ENCODE measurements at places on chromosomes 7 and 10. TPM values are rescaled to one million over a fixed set of nuclear protein-coding genes. Genes with fewer than 3 reads are reported as not detected.

- DNase-seq: no peak
Observed at GRCh38 chr7:4854916-4855315, 6.9 kb downstream of the PAPOLB start.

DNA sequence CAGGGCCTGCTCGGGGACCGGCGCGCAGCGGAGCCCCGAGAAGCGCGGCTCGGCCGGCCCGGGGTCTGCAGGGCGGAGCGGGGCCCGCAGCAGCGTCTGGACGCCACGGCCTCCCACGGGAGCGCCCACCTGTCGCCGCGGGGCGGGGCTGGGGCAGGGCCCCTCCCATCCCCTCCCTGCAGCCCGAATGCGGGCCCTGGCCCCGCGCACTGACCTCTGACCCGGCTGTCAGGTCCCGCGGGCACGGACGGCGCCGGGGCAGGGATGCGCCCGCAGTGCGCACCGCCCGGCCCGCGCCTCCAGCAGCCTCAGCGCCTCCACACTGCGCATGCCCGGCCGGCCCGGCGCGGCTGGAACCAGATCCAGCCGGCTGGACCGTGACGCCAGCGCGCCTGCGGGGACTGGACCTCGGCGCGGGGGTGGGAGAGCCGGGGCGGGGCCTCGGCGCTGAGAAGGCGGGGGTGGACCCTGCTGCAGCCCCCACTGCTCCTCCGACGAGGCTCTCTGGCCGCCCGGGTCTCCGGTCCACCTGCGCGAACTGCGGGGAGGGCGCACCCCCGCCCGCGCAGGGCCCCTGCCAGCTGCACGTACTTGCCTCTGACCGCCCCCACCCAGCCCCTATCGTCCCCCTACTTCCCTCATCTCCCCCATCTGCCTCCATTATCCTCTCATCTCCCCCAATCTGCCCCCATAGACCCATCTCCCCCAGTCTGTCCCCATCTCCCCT is 16.1 kb upstream of the GPR146 start:
- DNase-seq: peak; percentile 96

- DNase-seq: no peak
Observed at GRCh38 chr7:117949232-117949631, 76.0 kb upstream of the CTTNBP2 start.

DNA sequence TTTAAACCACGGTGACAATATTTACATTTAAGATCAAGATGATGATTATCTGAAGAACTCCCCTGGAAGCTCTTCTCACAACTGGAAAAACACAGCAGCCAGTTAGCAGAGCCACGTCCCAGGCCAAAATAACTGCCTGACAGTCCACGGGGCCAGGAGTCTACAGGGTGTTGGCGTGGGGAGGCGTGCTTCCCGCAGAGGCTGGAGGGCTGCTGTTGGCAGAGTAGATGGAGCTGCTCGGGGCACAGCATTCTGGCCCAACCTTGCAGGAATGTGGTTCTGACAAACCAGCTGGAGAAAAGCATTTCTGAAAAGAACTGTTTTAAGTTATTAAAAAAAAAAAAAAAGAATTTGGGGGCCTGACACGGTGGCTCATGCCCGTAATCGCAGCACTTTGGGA is 177.9 kb downstream of the EBF3 start:
- DNase-seq: no peak

- no peak for DNase-seq
Observed at GRCh38 chr10:6665847-6666246, 85.8 kb upstream of the PRKCQ start.

Gene PTF1A
- not detected for total RNA-seq

Gene CFAP43
- 0.32 TPM for total RNA-seq

DNA sequence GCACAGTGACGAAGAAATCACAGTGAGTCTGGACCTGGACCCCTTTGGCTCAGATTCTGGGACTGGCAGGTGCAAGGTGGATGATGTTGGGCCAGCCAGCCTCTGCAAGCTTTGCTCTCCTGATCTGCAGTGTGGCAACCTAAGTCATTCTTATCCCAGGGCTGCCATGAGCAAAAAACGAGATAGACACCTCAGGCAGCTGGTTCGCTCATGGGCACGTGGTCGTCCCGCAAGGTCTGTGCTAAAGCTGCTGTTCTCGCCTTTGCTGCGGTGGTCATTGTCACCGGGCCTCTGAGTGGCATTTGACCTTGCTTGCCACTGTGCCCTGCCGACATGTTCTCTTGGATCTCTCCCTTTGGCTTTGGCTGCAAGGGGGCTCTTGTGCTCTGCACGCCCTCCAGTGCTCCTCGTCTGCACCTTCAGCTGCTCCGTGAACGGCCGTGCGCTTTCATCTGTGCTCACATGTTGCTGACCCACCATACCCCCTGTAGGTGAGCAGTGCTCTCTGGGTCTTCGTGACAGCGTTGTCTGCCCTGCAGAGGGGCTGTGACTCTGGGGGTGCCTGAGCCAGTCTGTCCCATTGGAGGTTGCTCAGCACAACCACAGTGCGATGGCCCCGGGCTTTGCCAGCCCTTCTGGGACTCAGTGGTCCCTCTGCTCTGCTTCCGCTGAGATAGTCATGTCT is 317.0 kb downstream of the GLRX3 start:
- DNase-seq: no peak

- no peak for DNase-seq
Observed at GRCh38 chr10:68647672-68648341, 73.2 kb upstream of the CCAR1 start.

GRCh38 chr7:128164061-128164954 is 76.8 kb upstream of the LEP start:
- DNase-seq: no peak

GRCh38 chr7:45710271-45711160 is 136.3 kb downstream of the ADCY1 start:
- no peak for DNase-seq

- no peak for DNase-seq
Observed at GRCh38 chr10:5776881-5777197, 36.4 kb downstream of the GDI2 start.

DNA sequence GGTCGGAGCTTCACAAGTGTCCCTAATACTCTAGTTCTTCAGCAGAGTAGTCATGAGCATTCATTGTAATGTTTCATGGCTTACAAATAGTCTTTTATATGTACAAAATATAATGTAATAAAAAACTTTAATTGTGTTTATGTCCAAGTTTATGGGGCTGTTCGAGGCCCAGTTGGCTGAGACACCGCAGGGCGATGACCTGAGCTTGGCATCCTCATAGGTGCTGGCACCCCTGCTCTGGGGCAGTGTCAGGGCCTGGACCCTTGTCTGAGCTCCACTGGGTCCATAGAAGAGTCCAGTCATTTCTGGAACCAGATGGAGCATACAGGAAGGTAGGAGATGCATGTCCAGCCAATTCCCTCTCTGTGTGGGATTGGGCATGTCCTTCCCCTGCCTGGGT is 12.9 kb upstream of the ZMIZ1 start:
- DNase-seq: peak; percentile 44

GRCh38 chr7:9680713-9681112 is 1247.3 kb downstream of the NXPH1 start:
- no peak for DNase-seq

DNA sequence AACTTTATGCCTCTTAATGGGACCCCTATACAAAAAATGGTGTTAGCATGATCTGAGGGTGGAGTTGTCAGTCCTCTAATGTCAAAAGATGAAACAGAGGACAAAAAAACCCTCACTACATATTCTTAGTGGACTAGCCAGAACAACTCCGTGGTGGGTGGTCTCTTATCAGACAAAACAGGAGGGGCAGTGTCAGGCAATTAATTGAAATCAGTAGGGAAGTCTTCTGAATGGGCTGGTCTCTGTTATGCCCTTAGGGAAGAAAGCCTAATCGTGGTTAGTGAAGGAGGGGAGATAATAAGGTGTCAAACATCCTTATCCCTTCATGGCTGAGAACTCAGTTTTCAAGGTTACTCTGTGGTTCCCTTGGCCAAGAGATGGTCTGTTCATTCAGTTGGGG is 909.4 kb downstream of the GRID1 start:
- DNase-seq: no peak

Gene TMEM140
- total RNA-seq: 14.7 TPM

- DNase-seq: no peak
Observed at GRCh38 chr7:37116093-37116701, 332.5 kb downstream of the ELMO1 start.

DNA sequence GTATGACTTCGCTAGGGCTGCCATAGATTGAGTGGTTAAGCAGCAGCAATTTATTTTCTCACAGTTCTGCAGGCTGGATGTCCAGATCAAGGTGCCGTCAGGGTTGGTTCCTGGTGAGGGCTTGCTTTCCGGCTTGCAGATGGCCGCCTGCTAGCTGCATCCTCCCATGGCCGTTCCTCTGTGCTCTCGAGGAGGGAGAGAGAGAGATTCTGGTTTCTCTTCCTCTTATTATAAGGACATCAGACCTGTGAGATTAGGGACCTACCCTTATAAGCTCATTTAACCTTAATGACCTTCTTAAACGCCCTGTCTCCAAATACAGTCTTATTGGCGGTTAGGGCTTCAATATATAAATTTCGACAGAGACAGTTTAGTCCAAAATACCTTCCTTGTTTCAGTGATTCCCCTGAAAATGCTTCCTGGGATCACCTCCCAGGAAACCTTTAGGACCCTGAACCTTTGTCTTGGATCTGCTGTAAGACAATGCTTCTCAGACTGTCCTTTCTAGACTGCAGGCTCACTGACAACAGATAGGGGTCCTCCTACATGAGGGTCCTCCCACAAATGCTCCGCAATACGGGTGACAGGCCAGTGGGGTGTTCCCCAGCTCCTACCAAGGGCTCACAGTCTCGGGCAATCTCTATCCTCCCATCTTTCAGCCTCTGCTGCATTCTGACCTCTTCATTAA is 82.5 kb upstream of the BAIAP2L1 start:
- DNase-seq: no peak

- DNase-seq: no peak
Observed at GRCh38 chr10:113319479-113319878, 233.4 kb upstream of the HABP2 start.

GRCh38 chr7:107538001-107538400 is 25.7 kb downstream of the COG5 start:
- DNase-seq: peak; percentile 50

Gene C10orf90
- total RNA-seq: not detected

Gene C7orf57
- not detected for total RNA-seq

Gene OR6V1
- total RNA-seq: not detected

GRCh38 chr10:124213471-124213870 is 120.1 kb upstream of the CHST15 start:
- no peak for DNase-seq

- no peak for DNase-seq
Observed at GRCh38 chr10:133420579-133420978, 3.8 kb downstream of the SPRN start.

- no peak for DNase-seq
Observed at GRCh38 chr10:83075815-83076355, 1063.4 kb upstream of the GHITM start.

DNA sequence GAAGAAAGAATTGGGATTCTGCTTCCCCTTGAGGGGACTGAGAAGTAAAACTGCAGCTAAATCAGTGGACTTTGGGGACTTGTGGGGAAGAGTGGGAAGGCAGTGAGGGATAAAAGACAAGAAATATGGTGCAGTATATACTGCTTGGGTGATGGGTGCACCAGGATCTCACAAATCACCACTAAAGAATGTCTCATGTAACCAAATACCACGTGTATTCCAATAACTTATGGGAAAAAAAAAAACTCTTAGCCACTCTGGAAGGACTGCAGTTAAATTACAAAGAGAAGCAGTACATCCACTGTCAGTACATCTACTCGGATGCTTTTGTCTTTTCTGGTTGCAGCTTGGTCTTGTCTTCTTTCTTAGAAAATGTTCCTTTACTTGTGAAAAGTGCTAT is 27.4 kb upstream of the GOT1 start:
- DNase-seq: no peak

DNA sequence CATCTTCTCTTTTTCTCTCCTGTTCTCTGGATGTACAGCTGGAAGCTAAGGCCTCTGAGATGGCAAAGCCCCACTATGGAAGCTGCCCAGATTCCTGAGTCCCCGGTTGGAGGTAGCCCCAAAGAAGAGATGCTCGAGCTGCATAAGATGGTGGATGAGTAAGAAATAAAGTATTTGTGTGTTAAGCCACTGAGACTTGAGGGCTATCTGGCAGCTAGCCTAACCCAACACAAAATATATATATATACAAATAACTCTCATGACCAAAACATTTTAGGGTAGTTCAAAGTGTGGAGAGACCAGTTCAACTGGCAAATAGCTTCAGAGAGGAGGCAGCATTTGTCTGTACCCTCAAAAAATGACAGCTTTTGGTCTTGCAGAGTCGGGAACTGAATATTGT is 72.4 kb upstream of the PDE1C start:
- DNase-seq: no peak

- DNase-seq: no peak
Observed at GRCh38 chr7:142771353-142771723, 568 bp downstream of the PRSS2 start.

Gene SLC16A9
- 34.9 TPM for total RNA-seq

DNA sequence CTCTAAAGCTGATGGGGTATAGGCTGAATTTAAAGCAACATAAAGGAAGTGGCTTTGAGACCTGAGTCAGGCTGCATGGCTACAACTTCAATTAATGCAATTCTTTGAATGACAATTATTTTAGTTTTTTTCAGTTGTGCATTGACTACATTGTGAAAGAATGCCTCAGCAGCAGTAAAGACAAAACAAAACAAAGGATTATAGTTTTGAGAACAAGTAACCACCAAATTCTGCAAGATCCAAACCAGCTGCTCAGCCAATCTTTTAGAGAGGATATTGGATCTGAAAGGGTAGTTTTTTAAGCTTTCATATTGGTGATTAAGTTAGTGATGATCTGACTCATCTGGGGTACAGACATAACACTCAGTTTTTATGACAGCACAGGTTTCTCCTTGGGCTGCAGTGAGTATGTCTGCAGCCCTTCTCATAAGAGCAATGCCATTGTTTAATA is 40.6 kb upstream of the ABCA13 start:
- DNase-seq: no peak

- no peak for DNase-seq
Observed at GRCh38 chr10:130453721-130454542, 317.7 kb downstream of the GLRX3 start.

Gene OR2A5
- not detected for total RNA-seq

DNA sequence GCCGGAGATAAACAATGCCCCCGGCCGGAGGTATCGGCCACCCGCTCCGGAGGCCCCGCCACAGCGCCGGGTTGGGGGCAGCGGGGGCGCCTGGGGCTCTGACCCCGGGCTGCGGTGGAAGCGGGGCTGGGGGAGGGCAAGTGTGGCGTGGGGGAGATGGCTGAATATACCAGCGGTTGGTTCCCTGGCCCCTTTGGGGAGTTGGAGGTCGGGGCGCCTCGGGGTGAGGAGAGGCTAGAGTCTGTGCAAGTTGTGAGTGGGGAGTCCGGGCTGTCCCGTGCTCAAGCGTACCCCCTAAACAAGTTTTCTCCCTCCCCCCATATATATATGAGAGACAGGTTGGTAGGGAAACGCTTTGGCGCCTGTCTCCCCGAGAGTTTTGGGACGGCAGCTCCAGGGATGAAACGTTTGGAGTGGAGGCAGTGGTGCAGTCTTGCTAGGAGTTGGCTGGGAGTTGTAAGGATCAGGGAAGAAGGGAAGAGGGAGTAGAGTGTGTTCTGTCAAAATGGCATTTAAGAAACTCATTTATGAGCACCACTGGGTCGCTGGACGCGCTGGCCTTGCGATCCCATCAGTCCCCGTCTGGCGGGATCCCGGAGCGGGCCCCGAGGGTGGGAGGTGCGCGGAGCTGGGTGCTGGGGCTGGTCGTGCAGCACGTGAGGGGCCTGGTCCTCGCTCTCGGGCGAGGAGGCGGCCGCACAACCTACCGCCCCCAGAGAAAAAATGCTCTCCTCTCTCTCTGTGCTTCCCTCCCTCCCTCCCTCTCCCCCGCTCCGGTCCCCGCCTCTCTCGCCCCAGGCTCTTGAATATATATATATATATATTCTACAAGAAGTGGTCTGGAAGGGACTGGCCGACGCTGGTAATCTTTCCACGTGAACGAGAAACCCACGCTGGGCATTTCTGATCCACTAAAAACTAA is 1.1 kb downstream of the TET1 start:
- DNase-seq: peak; percentile 16

Gene METTL27
- total RNA-seq: 4.6 TPM
